ENCODE measurements at places on chromosomes 1 and 21.
A peak's percentile ranks its signal among the peaks of the same experiment; 100 is the strongest.

DNA sequence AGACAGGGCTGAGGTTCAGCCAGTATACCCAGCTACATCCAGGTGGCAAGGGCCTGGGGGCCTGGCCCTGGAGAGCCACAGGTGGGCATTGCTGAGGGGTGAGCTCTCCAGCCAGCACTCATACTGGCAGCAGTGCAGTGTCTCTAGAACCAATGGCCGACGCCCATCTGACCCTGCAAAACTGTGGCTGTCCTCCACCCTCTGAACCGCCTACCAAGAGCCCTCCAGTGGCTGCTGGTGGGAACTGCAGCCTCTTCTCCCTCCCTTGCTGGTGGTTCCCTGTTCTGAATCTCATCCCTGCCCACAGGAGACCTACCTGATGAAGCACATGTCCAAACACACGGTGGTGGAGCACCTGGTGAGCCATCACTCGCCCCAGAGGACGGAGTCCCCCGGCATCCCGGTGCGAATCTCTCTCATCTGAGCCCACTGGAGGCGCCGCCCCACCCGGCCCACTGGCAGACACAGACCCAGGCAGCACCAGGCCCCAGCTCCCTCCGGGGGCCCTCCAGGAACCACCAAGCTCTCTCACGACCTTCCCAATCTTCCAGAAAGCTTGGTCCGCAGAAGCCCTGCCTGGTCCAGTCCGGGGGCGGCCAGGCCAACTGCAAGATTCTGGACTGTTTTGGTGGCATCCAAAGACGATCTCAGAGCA lies 22.1 kb downstream of the A3GALT2 start:
- DNase-seq: peak; percentile 43

- DNase-seq: no peak
Measured at GRCh38 chr1:19053486-19053885, 97.0 kb upstream of the IFFO2 start.

DNA sequence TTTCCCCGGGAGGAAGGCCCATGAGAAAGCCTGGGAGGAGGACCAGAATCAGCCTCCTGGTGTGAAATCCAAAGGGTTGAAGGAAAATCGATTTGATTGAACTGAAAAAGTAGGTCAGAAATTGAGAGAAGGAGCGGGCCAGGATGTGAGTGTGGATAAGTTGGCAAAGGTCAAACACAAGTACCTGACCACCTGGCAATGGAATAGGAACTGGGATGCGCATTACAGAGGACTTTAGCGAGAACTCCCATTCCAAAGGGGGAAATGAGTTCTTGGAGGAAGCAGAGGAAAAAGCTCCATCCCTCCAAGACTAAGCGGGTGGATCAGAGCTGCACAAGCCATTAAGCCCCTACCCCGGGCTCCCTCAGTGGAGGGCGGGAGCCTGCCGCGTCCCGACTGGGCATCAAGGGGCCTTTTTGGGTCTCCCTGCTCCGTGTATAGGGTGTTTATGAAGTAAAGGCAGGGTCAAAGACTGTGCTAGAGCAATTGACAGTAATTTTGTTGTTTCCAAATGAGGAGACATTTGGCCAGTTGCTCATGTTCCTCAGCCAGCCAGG lies 56.4 kb downstream of the TGFB2 start:
- DNase-seq: no peak

- no peak for DNase-seq
Measured at GRCh38 chr1:10064416-10065343, 31.9 kb downstream of the UBE4B start.

DNA sequence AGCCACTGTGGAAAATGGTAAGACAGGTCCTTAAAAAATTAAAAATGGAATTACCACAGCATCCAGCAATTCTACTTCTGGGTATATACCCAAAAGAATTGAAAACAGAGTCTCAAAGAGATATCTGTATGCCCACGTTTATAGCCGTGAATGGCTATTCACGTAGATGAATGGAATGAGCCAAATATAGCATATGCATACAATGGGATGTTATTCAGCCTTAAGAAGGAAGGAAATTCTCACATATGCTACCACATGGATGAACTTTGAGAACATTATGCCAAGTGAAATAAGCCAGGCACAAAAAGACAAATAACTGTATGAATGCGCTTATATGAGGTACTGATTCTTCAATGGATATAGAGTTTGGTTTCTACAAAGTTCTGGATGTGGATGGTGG lies 134.5 kb upstream of the KCNE2 start:
- no peak for DNase-seq

DNA sequence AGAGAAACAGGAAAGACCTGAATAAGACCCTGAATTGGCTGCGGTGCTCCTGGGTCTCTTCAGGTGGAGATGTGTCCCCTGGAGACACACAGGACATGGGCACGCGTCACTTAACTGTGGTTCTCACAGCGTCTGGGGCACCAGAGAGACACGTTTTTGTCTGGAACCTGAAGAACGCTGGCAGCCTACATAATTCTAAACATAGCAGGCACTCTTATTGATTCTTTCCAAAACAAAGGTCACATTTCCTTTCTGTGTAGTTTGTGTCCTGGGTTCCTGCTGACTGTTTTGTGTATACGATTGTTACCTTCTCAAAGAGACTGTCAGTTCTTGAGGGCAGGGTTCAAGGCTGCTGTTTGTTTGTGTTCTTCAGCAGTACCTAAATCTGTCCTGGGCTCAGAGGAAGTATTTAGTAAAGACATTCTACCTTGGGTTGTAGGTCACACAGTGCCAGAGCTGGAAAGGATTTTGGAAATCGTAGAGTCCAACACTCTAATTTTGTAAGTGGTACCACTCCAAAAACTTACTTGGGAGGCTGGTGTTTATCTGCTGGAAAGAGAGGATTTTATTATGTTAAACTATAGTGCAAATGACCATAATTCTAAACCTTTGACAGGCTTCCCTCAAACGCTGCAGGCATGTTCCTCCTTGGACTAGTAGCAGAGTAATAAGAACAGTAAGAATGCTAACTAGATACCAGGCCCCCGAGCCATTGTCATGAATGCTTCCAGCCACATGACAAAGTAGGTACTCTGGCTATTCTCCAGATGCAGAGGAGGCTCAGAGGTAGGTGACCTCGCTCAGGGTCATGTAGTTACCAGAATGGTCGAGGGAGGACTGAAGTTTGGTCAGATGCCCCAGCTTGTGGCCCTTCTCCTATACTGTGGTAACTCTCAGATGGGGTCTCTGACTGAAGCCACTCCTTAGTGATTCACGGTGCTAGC lies 164.3 kb downstream of the DHRS3 start:
- DNase-seq: no peak

DNA sequence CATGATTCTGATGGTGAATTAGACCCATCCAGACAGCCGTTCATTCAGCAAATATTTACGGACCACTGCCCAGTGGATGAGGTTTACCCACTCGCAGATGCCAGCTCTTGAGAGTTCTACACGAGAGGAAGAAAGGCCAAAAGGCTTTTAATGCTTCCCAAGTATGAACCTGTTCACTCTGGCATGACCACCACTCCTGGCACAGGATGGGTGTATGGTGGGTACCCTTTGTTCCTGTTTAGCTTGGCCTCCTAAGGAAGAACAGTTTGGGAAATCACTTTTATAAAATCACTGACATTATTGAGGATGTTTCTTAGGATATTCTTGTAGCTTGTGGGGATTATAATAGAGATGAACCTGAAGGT lies 67.2 kb downstream of the HMGB4 start:
- DNase-seq: no peak

- DNase-seq: no peak
Measured at GRCh38 chr1:161816201-161816600, 50.1 kb downstream of the ATF6 start.

DNA sequence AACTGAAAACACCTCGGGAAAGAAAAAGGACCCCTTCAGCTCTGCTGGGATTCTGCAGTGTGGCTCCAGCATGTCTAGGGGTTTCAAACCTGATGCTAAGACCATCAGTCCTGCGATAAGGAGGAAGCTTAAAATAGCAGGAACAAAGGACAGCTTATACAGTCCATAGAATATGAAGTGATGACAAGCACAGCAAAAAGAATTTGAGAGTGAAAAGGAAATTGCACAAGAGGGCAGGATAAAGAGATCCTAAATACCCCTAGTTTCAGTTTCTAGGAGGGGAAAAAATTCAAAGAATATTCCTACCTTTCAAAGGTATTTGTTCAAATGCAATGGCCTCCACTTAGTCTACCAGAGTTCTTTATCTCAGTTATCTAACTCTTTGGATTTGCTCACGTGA lies 171.4 kb downstream of the TGFB2 start:
- no peak for DNase-seq

DNA sequence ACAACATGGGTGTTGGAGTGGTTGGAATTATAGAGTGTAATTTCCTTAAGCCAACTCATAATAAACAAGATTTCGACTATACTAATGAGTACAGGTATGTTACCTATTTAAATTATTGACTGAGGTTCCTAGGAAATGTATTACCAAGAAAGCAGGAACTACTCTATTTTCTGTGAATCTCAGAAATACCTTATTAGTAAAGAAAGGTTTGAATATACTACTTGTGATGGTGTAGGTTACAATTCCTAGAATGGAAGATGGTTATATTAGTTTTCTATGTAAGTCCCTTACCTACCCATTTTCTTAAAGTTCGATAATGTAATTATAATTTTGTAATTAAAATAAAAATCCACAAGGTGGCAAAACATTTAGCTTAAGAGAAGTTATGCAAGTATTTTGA lies 29.3 kb downstream of the MORC3 start:
- no peak for DNase-seq

DNA sequence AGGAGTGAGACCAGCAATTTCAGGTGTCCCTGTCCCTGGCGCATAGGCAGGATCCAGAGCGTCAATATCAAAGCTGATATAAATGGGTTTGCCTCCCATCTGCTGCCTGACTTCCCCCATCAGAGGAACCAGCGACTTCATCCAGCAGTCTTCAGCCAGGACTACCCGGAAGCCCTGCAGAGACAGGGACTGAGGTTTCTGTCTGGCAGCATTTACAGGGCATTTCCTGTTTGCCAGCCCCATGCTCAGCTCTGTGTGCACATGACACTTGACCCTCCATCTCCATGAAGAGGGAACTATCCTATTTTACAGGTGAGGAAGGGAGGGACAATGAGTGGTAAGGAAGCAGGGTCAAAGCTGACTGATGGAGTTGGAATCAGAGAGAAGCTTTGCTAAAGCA lies 7.2 kb downstream of the AGMAT start:
- DNase-seq: no peak

- DNase-seq: peak; percentile 56
Measured at GRCh38 chr1:220906561-220907334, 27.5 kb downstream of the HLX start.

DNA sequence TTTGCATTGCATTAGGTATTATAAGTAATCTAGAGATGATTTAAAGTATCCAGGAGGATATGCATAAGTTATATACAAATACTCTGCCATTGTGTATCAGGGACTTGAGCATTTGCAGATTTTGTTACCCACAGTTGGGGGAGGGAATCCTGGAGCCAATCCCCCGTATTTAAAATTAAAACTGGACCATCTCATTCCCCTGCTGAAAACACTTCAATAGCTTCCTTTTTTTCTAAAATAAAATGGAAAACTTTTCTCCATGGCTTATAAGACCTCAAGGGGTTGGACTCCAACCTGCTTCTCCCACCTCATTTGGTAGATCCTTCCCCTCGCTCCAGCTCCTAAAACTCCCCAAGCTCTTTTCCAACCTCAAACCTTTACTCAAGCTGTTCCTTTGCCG lies 10.4 kb upstream of the CD34 start:
- DNase-seq: no peak
